ENCODE measurements at places on chromosomes 5 and 9. TPM values are rescaled to one million over a fixed set of nuclear protein-coding genes. Genes with fewer than 3 reads are reported as not detected.

- H3K4me3 ChIP-seq: no peak overlapping the region
- DNase-seq: no peak
- no peaks in the 10 kb centered on the region for H3K27me3 ChIP-seq
- H3K27ac ChIP-seq: no peak overlapping the region
- no peaks in the 10 kb centered on the region for H3K4me1 ChIP-seq
These were observed 90.8 kb upstream of the EQTN start for GRCh38 chr9:27387722-27388121.

- H3K4me3 ChIP-seq: no peak overlapping the region
- no peaks in the 10 kb centered on the region for H3K36me3 ChIP-seq
- no peak for DNase-seq
- no peaks in the 10 kb centered on the region for H3K4me1 ChIP-seq
These were observed 57.1 kb downstream of the MFAP3 start for GRCh38 chr5:154095904-154096303.

The PDZD2 gene
- 0.15 TPM for total RNA-seq

The PCDHGA1 gene
- 0.09 TPM for total RNA-seq

DNA sequence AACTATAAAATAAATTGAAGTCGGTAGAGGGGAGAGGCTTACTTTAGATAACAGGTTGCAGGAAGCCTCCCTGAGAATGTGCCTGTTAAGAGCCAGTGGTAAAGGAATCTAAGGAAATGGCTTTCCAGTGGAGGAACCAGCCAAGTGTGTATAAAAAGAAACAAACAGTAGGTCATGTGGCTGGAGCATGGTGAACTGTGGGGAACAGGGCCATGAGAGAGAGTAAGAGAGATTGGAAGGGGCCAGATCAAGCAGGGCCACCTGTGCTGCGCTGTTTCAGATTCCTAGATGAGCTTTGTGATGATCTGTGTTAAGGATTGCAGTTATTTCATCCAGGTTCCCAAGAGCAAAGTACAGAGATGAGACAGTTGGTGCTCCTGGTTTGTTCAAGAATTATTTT is 152.7 kb upstream of the SGCD start:
- H3K4me1 ChIP-seq: no peaks in the 10 kb centered on the region
- no peaks in the 10 kb centered on the region for H3K36me3 ChIP-seq

GRCh38 chr5:41707853-41708603 is 162.2 kb downstream of the OXCT1 start:
- no peaks in the 10 kb centered on the region for H3K27me3 ChIP-seq
- no peaks in the 10 kb centered on the region for H3K36me3 ChIP-seq
- no peak for DNase-seq
- H3K27ac ChIP-seq: no peak overlapping the region

GRCh38 chr9:131583836-131584555 is 38.7 kb downstream of the PRRT1B start:
- H3K27me3 ChIP-seq: no peaks in the 10 kb centered on the region
- no peak for DNase-seq
- peaks cover 38% of the 10 kb centered on the region for H3K36me3 ChIP-seq
- peaks cover 35% of the 10 kb centered on the region for H3K4me1 ChIP-seq

DNA sequence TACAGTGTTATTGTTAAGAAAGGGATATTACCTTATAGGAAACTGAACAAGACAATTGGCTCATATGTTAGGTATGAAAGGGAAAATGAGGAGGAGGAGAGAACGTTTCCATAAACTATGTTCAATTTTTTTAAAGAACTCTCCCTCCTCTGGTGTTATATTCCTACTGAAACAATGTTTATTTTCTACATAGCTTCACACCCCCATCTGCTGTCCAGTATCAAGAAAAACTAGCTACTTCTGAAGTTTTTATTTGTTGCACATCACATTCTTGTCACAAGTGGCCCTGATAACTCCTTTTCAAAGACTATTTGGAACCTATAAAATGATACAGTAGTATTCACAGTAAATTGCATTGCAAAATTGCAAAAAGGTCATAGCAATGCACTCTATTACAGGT is 223.4 kb upstream of the FAM174A start:
- H3K27ac ChIP-seq: no peak overlapping the region
- no peak for DNase-seq
- no peaks in the 10 kb centered on the region for H3K4me1 ChIP-seq
- H3K4me3 ChIP-seq: no peak overlapping the region

- no peaks in the 10 kb centered on the region for H3K4me1 ChIP-seq
- no peaks in the 10 kb centered on the region for H3K36me3 ChIP-seq
- no peaks in the 10 kb centered on the region for H3K27me3 ChIP-seq
- no peak overlapping the region for H3K27ac ChIP-seq
- H3K4me3 ChIP-seq: no peak overlapping the region
- DNase-seq: no peak
These were observed 41.2 kb upstream of the IFNE start for GRCh38 chr9:21523021-21524014.

- no peak overlapping the region for H3K4me3 ChIP-seq
- no peaks in the 10 kb centered on the region for H3K4me1 ChIP-seq
- no peaks in the 10 kb centered on the region for H3K27me3 ChIP-seq
- DNase-seq: no peak
These were observed 314.4 kb upstream of the EFNA5 start for GRCh38 chr5:107985144-107985543.

DNA sequence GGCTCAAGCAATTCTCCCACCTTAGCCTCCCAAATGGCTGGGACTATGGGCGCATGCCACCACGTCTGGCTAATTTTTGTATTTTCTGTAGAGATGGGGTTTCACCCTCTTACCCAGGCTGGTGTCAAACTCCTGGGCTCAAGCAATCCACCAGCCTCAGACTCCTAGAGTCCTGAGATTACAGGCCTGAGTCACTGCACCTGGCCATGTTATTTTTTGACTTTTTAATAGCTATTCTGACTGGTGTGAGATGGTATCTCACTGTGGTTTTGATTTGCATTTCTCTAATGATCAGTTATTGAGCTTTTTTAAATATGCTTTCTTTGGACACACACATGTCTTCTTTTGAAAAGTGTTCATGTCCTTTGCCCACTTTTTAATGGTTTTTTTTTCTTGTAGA is 38.2 kb downstream of the FBXW2 start:
- DNase-seq: no peak
- no peaks in the 10 kb centered on the region for H3K36me3 ChIP-seq
- H3K4me1 ChIP-seq: no peaks in the 10 kb centered on the region
- H3K27ac ChIP-seq: no peak overlapping the region
- H3K4me3 ChIP-seq: no peak overlapping the region

GRCh38 chr9:103707181-103707580 is 386.9 kb upstream of the SMC2 start:
- H3K36me3 ChIP-seq: no peaks in the 10 kb centered on the region
- DNase-seq: no peak
- H3K27me3 ChIP-seq: no peaks in the 10 kb centered on the region
- no peak overlapping the region for H3K4me3 ChIP-seq
- H3K27ac ChIP-seq: no peak overlapping the region

- no peaks in the 10 kb centered on the region for H3K36me3 ChIP-seq
- no peak for DNase-seq
- H3K27ac ChIP-seq: no peak overlapping the region
- no peaks in the 10 kb centered on the region for H3K4me1 ChIP-seq
These were observed 68.4 kb upstream of the RPS23 start for GRCh38 chr5:82346399-82347165.

- H3K27me3 ChIP-seq: no peaks in the 10 kb centered on the region
- no peak for DNase-seq
- H3K36me3 ChIP-seq: no peaks in the 10 kb centered on the region
- no peaks in the 10 kb centered on the region for H3K4me1 ChIP-seq
These were observed 31.0 kb upstream of the GLRX start for GRCh38 chr5:95853490-95853889.

- H3K27me3 ChIP-seq: no peaks in the 10 kb centered on the region
- H3K27ac ChIP-seq: no peak overlapping the region
- no peaks in the 10 kb centered on the region for H3K4me1 ChIP-seq
- H3K36me3 ChIP-seq: no peaks in the 10 kb centered on the region
These were observed 6.4 kb downstream of the ENTPD8 start for GRCh38 chr9:137434498-137435380.

The DNAJC25 gene
- 6.0 TPM for total RNA-seq

- no peaks in the 10 kb centered on the region for H3K36me3 ChIP-seq
- DNase-seq: no peak
- no peaks in the 10 kb centered on the region for H3K4me1 ChIP-seq
These were observed 138.7 kb upstream of the NR3C1 start for GRCh38 chr5:143541943-143542797.

- no peak overlapping the region for H3K4me3 ChIP-seq
- DNase-seq: no peak
- peak overlapping the region; percentile 73 for H3K27ac ChIP-seq
These were observed 1.6 kb upstream of the TXN start for GRCh38 chr9:110257956-110258355.

GRCh38 chr9:84393266-84393950 is 52.9 kb upstream of the SLC28A3 start:
- H3K4me3 ChIP-seq: no peak overlapping the region
- H3K27ac ChIP-seq: no peak overlapping the region
- H3K4me1 ChIP-seq: no peaks in the 10 kb centered on the region

The GLRA1 gene
- total RNA-seq: not detected

- no peaks in the 10 kb centered on the region for H3K4me1 ChIP-seq
- H3K4me3 ChIP-seq: no peak overlapping the region
- no peaks in the 10 kb centered on the region for H3K36me3 ChIP-seq
- no peaks in the 10 kb centered on the region for H3K27me3 ChIP-seq
- H3K27ac ChIP-seq: no peak overlapping the region
These were observed 156.5 kb upstream of the TAS2R1 start for GRCh38 chr5:9786380-9787360.

DNA sequence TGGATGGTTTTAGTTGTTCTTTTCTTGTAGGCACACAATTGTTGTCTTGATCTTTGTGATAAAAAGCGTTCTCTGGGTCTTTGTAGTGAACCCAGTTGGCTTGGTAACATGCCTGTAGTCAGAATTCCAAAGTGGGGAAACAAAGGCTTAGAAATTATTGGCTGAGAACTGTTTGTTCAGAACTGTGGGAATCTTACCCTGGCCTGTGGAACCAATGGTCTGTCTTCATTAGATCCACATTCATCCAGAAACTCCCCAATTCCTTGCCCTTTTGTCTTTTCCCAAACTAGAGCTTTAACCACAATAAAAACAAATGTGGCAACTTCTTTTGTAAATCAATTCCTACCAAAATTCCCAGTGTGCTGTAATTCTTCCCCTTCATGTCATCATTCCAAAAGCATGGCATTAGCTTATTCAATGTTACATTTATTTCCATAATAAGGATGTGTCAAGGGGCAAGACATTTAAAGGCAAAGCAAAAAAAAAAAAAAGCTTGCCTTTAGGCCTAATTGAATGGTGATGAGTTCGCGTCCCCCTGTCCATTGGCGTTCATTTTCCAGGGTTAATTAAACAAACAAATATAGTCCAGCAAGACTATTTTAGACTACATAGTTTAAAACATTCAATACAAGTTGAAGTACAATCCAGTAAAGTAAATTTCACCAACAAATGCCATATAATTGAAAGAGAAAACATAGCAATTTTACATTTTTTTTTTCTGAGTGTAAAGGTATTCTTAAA is 249.8 kb upstream of the ZNF608 start:
- H3K36me3 ChIP-seq: no peaks in the 10 kb centered on the region
- no peaks in the 10 kb centered on the region for H3K4me1 ChIP-seq
- no peak for DNase-seq
- no peak overlapping the region for H3K4me3 ChIP-seq
- H3K27ac ChIP-seq: no peak overlapping the region

DNA sequence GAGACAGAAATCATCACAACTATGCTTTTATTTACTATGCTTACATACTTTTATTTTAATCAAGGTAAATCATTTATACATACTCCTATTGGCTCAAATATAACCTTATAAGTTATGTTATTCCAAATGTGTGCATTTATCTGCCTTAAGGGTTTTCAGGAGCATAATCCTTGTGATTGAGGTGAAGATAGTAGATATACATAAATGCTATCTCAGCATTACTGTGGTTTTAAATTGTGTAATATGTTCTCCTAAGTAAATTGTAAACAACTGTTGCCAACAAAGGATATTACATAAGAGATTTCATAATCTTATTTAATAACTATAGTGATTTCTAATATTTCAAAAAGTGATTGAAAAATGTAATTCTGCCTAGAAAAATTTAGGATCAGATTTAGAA is 1374.8 kb upstream of the DMAC1 start:
- H3K4me3 ChIP-seq: no peak overlapping the region
- no peaks in the 10 kb centered on the region for H3K36me3 ChIP-seq
- H3K27ac ChIP-seq: no peak overlapping the region
- no peaks in the 10 kb centered on the region for H3K4me1 ChIP-seq
- no peak for DNase-seq

- no peak overlapping the region for H3K4me3 ChIP-seq
- H3K4me1 ChIP-seq: no peaks in the 10 kb centered on the region
- DNase-seq: no peak
- no peaks in the 10 kb centered on the region for H3K36me3 ChIP-seq
- no peak overlapping the region for H3K27ac ChIP-seq
These were observed 194.0 kb downstream of the HTR1A start for GRCh38 chr5:63768221-63768620.

GRCh38 chr9:85001925-85002324 is 332.4 kb downstream of the NTRK2 start:
- no peak overlapping the region for H3K4me3 ChIP-seq
- H3K27ac ChIP-seq: no peak overlapping the region
- H3K4me1 ChIP-seq: no peaks in the 10 kb centered on the region
- no peaks in the 10 kb centered on the region for H3K27me3 ChIP-seq

The RPP25L gene
- 39.0 TPM for total RNA-seq

The SLC34A3 gene
- total RNA-seq: not detected

DNA sequence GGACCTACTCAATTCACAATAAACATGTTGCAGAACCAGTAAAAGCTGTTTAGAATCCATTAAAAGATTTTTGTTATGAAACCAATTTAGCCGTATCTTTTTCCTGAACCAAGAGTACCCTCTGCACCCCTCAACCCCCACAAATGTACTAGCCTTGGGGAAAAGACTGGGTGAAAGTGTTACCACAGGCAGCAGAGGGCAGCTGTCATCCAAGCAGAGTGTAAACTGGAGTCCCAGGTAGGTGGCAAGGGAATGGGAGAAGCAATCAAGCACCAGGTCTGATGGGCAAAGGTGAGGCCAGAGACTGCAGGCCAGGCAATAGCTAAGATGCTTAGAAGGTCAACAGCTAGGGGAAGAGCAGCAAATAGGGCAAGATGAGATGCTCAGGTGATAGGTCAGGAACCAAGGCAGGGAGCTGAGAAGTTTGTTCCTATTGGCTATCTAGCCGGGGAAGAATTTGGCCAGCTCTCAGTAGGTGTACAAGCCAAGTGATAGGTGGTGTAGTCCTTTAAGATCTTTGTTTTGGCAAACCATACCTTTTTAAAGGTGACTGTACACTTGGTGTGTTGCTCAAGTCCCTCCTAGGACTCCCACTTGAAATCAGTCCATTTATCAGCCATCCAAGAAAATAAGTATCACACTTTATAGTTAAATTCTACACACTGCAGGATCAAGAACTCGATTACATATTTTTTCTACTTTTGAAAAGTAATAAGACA is 77.8 kb upstream of the CCDC112 start:
- no peaks in the 10 kb centered on the region for H3K27me3 ChIP-seq
- H3K27ac ChIP-seq: no peak overlapping the region
- no peak overlapping the region for H3K4me3 ChIP-seq
- H3K36me3 ChIP-seq: no peaks in the 10 kb centered on the region
- no peak for DNase-seq
- no peaks in the 10 kb centered on the region for H3K4me1 ChIP-seq
